ENCODE measurements at places on chromosomes 2 and 18.

DNA sequence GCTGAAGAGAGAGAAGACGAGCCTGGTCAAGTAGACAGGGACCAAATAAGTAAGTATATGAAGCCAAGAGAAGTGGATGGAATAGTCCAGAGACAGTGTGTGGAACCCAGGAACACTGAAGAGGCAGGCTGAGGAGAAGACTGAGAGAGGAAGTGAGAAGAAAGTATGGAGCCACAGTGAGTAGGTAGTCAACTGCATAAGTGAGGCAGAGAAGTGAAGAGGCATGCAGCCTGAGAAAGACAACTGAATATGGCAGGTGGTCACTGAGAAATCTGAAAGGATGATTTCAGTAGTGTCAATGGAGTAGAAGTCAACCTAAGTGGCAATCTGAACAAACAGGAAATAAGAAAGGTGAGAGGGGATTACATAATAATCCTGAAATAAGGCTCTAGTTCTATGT lies 55.4 kb downstream of the CWC22 start:
- DNase-seq: no peak

DNA sequence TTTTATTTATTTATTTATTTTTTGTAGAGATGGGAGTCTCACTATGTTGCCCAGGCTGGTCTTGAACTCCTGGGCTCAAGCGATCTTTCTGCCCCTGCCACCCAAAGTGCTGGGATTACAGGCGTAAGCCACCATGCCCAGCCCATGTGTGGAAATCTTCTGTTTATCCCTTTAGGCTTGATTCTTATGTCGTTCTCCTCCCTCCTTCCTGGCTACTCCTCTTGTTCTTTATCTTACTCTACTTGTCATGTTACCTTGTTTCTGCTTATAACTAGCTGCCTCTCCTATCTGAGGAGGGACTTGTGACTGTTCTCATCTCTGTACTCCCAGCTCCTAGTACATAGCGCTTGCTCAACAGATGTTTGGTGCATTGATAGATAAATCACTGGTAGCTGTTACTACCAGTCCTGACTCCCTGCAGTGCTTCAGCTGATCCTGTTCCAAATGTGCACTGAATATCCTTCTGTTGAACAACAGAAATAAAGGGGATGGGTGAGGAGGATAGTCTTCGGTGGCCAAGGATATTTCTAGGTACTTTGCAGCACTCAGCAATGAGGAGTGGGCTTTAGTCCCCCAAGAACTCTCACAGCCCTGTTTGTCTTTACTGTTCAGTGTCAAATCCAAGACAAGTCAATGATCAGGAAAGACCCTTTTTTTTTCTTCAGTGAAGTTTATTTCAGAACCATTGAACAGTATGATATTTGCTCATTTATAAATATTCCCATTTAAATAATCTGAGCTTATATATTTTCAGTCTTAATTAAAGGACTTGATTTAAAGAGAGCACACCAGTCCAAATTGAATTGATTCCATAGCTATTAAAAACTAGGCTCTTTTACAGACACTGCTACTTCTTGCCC lies 7.2 kb downstream of the IL1B start:
- no peak for DNase-seq

DNA sequence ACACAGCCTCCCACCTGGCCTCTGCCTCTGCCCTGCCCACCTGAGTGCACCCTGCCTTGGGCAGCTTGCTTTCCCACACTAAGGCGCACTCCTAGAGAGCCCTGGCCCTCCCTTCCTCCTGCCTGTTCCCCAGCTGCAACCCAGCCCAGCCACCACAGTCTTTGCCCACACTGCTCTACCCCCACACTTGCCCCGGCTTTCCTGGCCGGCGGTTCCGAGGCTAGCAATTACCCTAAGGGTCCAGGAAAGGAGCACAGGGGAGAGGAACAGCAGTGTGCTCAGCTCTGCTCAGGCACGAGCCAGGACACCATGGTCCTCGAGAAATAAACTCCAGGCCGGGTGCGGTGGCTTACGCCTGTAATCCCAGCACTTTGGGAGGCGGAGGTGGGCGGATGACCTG lies 237.8 kb upstream of the RAB6C start:
- no peak for DNase-seq

DNA sequence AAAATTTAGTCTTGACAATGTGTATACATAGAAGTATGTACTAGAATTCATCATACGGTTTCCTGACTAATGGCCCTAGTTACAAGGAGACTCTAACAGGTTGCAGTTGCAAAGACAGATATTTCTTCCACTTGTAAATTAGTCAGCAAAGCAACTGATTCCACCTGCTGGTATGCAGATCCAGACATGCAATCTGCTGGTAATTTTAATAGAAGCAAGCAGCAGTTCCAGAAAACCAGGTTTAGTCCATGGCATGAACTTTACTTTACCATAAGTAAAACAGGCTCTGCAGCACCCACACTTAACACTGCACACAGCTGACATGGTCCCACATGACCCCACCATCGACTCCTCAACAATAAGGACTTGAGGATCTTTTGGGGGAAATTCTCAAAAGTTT lies 110.9 kb upstream of the SP3 start:
- no peak for DNase-seq

GRCh38 chr2:170227951-170228350 lies 50.0 kb downstream of the MYO3B start:
- no peak for DNase-seq

- DNase-seq: no peak
These were observed 92.5 kb downstream of the INHBB start for GRCh38 chr2:120438301-120439066.

- no peak for DNase-seq
These were observed 42.3 kb upstream of the HDAC4 start for GRCh38 chr2:239443102-239443620.

DNA sequence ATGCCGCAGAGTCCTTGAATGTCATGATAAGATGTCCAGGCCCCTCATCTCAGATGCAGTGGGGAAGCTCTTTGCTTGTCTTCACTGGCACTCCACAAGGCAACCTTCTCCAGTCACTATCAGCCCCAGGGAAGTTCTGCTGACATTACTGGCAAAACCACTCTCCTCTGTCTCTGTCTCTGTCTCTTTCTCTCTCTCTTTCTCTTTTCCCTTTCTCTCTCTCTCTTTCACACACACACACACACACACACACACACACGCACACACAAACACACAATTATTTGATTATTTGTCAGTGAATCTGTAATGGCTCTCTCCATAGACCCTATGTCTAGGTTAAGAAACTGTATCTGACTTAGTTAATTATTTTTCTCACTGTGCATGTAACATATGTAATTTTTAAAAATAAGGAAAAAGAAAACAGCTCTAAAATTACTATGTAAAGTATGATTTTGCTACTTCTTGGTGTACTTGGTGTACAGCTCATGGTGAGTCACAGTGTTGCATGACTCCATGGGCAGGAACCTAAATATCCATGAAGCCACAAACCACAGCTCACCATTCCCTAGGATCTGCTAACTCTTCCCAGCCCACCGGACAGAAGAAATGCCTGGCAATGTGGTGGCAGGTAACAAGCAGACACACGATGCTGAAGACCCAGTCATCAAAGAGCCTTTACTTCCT lies 594.9 kb upstream of the ID2 start:
- DNase-seq: no peak

GRCh38 chr2:199756743-199757142 lies 94.2 kb downstream of the FTCDNL1 start:
- DNase-seq: no peak

GRCh38 chr2:132721938-132722337 lies 51.9 kb upstream of the LYPD1 start:
- no peak for DNase-seq

DNA sequence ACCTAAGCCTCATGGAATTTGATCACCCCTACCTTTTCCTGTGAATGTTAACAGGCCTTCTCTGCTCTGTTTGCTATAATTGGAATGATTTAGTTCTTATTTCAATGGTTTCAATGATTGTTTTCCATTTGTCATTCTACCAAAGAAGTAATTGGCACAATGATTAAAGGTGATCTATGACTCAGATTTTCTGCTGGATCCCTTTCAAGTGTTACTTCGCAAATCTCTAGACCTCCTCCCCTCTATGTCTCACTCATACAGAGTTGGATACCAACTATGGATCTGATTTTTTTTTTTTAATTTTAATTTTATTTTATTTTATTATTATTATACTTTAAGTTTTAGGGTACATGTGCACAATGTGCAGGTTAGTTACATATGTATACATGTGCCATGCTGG lies 29.6 kb upstream of the FAM117B start:
- no peak for DNase-seq

- no peak for DNase-seq
These were observed 202.1 kb upstream of the MEX3C start for GRCh38 chr18:51399491-51400122.

- no peak for DNase-seq
These were observed 200.8 kb downstream of the PLCL1 start for GRCh38 chr2:198004921-198005829.

- DNase-seq: no peak
These were observed 214.5 kb upstream of the FBXO11 start for GRCh38 chr2:48120759-48121242.

- DNase-seq: no peak
These were observed 19.4 kb downstream of the FZD5 start for GRCh38 chr2:207750345-207750744.
